ENCODE measurements at places on chromosomes 7 and 10.

- DNase-seq, result no peak
These were observed 14.0 kb downstream of the ITGB1 start for GRCh38 chr10:32943854-32944661.

GRCh38 chr10:99660662-99661376, 1.5 kb downstream of the ENTPD7 start:
- no peak for DNase-seq

DNA sequence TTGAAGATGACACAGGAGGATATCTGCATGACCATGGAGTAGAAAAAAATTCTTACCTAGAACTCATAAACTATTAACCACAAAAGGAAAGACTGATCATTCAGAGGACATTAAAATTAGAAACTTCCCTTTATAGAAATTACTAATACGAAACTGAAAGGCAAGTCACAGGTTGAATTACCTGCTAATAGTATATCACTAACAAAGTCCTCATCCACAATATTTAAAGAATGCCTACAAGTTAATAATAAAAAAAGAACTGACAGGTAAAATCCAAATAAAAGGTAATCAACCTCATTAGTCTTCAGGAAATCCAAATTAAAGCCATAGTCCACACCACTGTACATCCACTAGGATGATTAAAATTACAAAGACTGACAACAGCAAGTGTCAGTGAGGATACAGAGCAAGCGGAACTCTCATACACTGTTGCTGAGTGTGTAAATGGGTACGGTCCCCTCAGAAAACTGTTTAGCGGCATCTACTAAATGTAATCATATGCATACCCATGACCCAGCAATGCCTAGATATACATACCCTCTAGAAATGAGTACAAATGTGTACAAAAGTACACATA, 71.2 kb downstream of the ARHGAP21 start:
- no peak for DNase-seq

DNA sequence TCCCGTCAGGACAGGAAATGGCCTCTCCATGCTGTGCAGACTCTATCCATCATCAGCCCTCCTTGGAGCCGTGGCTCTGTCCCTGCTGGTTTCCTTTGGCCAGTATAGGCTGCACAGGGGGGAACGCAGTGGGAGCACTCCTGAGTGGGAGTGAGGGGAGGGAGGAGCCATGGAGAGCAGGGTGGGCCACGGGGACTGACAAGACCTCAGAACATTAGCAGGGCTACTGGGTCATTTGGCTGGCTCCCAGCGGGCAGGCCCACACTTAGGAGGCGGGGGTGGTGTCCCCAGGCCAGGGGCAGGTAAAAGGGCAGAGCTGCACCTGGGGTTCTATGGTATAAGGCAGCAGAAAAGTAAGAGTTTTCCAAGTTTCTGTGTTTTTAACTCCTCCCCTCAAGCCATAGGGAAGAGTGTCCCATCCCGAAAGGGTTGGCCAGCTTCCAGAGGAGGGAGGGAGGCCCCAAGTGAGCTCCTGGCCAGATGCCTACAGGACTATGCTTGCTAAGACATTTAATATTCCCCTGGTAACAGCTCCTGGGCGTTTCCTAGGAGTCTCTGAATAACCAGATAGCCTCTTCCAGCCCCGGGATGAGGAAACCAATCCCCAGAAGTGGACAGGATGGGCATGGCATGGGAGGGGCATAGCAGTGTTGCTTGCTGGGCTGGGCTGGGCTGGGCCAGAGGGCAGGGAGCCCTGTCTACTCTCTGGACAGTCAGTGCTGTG, 5.5 kb upstream of the OPN4 start:
- peak; percentile 48 for DNase-seq

DNA sequence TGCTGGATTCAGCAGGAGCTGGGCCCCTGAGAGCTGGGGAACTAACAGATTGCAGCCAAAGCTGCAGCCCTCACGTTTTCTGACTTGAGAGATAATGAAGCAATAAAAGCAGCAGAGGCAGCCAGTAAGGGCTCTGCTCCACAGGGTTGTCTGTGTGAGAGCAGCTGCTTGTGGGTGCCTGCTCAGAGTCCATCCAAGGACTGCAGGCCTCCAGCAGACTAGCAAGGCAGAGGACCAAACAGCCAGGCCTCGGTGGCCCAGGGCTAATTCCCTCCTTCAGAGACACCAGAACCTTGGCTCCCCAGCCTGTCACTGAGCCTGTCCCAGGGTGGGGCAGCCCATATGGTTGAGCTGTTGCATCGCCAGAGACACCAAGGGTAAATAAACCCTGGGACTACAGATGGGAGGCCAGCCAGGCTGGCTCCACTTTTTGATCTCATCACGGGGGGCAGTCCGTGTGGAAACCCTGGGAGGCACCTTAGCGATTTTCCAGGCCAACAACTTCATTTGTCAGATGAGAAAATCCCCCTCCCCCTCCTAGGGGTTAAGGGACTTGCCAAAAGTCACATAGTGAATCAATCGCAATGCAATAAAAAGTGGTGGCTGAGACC, 229.2 kb downstream of the WDR11 start:
- DNase-seq, result no peak

- no peak for DNase-seq
These were observed 37.9 kb downstream of the PDSS1 start for GRCh38 chr10:26735435-26735834.

- no peak for DNase-seq
These were observed 22.5 kb upstream of the EPHB6 start for GRCh38 chr7:142832417-142832816.

DNA sequence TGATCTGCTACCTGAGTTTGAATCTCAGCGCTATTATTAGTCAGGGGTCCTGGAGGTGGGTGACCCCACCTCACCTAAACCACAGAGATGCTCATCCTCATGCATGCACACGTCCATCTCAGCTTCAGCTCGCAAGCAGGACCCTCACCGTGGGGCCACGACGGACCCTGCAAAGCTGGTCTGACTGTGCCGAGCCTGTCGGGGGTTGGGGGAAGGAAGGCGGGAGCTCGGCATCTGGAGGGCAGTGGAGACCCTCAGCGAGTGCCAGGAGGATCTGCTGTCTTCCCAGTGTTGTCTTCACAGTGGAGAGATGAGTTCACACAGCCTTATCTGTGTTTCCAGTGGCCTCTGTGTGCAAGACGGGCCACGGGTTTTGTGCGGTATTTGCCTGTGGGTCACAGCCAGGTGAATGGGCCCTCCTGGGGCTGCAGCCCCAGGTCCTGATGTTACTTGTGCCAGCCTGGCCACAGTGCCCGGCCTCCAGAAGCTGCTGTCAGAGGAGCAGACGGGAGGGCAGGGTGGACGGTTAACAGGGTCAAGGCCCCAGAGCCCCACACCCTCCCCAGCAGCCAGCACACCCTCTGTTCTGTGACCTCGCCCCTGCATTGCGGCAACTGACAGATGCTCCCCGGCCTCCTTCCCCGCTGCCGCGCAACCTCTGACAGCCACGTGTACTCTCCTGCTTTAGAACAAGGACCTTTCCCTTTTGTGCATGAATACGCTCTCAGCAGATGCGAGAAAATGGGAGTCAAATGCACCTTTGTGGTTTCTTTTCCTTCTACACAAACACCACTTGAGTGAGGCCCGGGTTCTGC, 528.8 kb downstream of the DNAJB6 start:
- no peak for DNase-seq

DNA sequence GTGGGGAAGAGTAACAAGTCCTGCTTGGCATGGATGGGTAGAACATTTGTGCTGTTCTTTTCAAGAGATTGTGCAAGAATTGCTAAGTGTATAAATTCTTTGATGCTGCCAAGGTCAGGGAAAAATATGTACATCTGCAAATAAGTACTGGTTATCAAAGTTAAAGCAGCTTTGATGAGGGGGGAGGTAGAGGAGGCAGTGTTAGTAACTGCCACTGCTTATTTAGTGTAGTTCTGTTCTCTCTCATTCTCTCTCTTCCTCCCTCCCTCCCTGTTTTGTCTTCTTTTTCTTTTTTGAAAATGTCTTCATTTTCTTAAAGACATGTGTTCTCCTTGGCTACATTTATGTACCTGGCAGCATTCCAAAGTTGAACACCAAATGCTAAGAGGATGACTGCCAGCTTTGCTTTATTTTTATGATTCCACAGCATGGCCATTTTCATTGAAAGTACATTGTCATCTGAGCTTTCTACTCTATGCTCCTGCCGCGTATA, 18.6 kb downstream of the CACNB2 start:
- peak; percentile 15 for DNase-seq

DNA sequence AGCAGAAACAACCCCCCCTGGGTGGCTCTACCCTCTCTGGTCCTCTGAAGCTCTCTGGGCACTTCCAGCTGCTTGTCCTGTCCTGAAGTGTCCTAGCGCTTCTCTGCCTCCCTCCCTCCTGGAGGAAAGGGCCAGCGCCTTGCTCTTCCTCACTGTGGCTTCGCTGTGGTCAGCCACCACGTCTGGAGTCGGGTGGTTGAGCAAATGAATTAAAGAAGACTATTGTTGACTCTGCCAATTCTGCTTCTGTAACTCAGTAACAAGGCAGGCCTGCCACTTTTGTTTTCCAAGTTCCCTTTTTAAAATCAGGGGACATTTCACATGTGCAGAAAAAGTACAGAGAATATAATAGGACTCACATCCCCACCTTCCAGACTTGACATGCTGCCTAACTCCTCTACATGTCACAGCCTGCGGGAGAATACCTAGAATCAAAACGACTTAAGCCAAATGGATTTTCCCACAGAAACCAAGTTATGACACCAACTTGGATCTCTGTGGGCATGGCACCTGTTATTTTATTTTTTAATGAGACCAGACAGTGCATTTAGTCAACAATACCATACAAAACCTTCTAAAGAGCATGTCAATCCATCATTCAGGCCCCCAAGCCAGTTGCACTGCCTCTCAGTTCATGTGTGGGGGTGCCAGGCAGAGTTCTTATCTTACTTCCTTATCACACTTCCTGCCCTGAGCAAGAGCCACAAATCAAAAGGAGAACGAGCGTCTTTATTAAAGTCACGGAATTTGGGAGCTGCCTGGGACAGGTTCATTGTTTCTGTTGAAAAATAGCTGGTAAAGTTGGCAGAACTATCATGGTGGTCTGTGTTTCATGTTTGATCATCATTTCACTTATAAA, 6.8 kb downstream of the FFAR4 start:
- no peak for DNase-seq

- no peak for DNase-seq
These were observed 2.2 kb upstream of the SAP25 start for GRCh38 chr7:100575746-100576383.
